ENCODE measurements at places on chromosomes 16 and 17.

DNA sequence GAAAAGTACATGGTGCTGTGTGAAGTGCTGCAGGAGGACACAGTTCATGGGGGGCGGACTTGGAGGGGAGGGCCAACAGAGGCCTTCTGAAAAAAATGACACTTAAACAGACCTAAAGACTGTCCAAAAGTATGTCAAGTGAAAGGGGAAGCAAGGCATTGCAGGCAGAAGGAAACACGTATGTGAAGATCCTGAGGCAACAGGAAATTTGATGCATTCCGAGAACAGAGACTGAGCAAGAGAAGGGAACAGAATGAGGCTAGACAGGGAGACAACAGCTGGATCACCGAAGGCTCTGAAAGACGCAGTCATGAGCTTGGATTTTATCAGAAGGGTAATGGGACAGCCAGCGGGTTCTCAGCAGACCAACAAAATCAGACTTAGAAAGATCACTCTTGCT lies 1.1 kb downstream of the IFT20 start:
- DNase-seq: no peak

DNA sequence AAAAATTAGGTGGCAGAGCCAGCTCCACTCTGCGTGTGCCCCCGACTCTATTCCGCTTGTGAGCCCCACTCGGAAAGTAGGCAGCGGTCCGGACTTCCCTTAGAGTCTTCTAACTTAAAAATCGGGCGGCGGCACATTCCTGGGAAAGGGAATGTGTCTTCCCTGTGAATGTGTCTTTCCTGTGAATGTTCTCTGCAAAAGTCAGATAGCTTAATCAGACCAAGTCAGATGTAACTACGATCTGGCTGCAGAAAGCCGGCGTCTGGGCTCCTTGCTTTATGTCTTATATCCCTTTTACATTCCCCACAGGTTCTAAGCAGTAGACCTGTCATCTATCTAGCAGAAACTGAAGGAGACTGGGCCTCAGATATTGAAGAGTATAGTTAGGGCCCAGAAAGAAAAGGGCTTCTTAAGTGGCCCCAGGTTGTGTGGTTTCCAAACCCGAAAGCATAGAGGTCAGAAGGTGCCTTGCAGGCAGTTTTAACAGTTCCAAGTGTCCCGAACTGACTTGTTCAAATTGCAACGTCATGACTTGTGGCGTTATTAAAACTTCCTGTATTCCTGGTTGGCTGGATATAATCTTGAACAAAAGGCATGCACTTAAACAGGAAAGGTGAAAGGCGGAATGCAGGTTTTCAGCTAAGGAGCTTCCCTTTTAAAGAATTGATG lies 601 bp downstream of the PHKB start:
- DNase-seq: peak; percentile 12

DNA sequence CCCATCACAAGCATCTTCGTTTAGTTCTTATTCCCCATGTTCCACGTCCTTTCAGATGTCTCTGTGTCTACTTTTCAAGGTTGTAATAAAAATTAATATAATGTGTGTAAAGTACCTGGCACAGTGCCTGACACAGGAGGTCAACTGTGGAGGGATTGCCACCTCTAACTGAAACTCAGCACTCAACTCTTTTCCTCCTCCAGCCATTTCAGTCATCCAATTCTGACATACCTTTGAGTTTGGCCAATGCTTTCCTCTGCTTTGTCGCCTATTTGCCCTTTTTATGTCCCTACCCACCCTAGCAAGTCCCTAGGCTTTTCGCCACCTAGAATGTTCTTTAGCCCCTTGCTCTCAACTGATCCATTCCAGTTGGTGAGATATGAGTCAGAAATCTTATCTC lies 1.6 kb downstream of the UBE2Z start:
- DNase-seq: no peak

DNA sequence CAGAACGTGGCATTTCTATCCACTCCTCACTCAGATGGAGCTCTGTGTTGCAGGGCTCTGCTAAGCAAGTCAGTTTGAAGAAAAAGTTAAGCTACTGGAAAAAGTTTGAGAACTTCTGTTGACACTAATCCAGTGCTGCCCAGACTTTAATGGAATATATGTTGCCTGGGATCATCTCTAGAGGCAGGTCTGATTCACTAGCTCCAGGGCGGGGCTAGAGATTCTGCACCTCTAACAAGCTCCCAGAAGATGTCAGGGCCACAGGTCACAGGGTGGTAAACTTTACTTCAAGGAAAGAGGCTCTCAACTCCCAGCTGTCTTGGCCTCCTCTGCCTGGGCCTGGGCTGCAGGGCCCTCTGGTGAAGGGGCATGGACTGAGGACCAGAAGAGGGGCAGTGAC lies 6.8 kb downstream of the TTYH2 start:
- no peak for DNase-seq

DNA sequence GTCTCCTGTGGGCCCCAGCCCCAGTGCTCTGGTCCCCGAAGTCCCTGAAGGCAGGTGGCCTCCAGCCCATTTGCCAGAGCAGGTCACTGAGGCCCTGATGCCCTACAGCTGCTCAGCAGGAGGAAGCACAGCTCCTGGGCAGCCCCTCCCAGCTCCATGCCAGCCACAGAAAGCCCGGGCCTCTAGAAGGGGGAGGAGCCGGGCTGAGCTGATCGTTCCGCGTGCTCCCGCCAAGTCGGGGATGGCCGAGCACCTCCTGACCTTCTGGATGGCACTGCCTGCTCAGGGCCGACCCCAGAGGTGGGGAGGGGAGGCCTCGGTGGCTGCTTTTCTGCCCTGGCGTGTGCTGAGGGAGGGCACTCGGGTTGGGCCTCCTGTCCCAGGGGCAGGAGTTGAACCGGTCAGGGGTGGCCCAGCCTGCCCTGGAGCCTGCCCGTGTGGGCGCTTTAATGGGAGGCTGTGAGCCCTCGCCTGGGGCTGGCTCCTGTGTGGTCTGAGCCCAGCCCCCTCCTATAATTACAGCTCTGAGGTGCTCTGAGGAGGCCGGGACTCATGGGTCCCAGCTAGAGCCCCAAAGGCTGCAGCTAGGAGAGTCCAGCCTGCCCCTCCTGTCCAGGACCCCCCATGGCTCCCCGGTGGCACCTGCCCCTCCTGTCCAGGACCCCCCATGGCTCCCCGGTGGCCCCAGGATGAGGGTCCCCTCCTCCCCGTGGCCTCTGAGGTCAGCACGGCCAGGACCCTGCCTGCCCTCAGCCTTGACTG lies 29.7 kb downstream of the ZFPM1 start:
- no peak for DNase-seq

- no peak for DNase-seq
Observed at GRCh38 chr17:65660947-65661346, 99.5 kb upstream of the AXIN2 start.

DNA sequence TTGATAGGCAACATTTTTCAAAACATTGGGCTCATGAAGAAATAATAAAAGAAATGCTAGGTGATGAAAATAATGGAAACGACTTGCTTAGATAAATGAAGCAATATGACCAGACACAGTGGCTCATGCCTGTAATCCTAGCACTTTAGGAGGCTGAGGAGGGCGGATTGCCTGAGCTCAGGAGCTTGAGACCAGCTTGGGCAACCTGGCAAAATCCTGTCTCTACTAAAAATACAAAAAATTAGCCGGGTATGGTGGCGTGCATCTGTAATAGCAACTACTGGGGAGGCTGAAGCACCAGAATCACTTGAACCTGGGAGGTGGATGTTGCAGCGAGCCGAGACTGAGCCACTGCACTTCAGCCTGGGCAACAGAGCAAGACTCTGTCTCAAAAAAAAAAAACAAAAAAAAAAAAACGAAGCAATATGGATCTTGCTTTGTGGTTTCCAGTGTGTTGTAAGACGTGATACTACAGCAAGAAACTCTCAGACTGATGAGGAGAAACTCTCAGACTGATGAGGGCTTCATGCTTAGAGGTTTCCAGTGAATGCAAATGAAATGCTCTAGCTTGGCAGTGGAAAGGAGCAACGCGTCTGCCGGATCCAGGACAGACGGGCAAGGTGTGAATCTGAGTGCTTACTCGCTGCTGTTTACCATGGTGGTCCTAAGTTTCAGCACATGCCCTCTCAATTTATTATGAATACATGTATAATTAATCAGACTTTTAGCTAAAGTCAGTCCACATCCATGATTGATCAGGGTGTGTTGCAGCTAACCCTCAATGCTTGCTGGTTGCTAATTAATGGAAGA lies 11.5 kb upstream of the IGF2BP1 start:
- no peak for DNase-seq

DNA sequence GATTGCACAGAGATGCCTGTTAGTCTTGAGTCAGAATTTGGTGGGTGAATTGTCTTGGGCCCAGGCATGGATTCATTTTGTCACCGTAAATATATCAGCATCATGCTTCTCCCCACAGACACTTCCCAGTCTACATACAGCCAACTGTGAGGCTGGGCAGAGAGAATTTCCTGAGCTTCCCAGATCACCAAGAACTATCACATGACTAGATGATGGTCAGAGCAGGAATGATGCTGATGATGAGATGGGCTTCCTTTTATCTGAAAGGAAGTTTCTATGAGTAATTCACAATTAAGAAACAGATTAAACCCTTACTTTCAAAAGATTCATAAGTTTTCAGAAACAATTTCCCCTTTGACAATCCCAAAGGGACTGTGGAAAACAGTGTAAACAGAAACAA lies 323 bp upstream of the KRTAP9-9 start:
- no peak for DNase-seq

DNA sequence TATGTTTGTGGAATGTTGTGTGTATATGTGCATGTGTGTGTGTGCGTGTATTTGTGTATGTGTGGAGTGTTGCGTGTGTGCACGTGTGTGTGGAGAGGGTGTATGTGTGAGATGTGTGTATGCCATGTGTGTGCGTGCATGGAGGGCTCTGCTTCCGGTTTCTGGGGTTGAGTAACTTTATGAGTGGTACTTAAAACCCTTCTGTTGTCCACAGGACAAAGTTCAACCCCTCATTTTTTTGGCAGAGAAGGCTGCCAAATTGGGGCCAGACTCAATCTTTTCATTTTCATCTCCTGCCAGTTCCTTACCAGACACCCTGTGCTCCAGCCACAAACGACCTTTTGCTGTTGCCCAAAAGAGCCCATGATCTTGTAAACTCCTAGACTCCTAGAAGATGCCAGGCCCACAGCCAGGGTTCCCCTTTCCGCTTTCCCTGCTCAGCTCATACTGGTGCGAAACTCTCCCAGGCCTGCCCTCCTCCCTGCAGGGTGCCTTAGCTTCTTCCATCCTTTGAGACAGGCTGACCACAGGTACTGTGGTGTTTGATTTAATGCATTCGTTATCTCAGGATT lies 100.2 kb downstream of the CMIP start:
- no peak for DNase-seq

GRCh38 chr17:50311483-50311882 lies 34.4 kb upstream of the XYLT2 start:
- DNase-seq: no peak

DNA sequence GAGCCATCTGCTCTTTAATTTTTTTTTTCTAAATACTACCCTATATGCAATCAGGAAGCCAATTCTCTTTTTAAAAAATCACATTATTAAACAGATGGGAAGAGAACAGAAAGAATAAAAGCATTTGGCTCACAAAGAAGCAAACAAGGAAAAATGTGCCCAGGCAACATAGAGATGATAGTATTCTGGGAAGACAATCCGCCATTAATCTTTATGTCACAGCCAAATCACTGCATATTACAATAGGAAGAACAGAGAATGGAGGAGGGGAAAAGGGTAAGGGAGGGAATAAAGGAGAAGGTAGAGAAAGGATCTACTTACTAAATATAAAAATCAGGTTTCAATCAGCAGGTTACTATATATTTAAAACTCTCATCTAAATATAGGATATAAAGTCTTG lies 34.3 kb downstream of the STAT5B start:
- DNase-seq: no peak

DNA sequence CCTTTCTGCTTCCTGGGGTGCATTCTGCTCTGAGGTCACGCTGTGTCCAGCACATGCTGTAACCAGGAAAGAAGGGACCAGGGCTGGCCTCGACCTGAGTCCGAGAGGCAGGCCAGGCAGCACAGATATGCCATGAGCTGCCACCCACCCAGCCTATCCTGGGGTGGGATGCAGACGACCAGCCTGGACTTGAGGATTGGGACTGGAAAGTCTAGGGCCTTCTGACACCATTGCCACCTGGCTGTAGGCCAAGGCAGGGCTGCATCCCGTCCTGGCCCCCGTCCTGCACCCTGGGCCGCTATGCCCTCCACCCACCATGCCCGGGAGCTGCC lies 14.3 kb downstream of the ENGASE start:
- DNase-seq: no peak

DNA sequence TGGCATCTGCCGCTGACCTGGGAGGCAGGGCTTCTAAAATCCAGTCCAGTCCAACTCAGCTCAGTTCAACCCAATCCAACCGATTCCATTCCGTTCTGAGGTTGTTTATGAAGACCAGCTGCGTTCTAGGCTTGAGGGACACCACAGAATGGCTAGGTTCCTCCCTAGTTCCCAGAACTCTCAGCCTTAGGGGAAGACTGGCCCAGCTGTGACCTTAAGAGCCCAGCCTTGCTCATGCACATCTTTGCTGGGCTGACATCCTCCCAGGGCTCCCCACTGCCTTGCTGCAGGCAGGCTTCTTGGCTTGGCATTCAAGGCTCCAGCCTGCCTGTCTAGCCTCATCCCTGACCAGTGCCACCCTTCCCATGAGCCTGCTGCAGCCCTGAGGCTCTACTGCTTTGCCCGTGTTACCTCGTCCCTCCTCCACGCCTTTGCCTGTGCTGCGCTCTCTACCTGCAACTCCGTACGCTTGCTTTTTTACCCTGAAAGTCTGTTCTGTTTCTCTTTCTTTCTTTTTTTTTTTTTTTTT lies 7.9 kb downstream of the SLC12A3 start:
- DNase-seq: no peak

DNA sequence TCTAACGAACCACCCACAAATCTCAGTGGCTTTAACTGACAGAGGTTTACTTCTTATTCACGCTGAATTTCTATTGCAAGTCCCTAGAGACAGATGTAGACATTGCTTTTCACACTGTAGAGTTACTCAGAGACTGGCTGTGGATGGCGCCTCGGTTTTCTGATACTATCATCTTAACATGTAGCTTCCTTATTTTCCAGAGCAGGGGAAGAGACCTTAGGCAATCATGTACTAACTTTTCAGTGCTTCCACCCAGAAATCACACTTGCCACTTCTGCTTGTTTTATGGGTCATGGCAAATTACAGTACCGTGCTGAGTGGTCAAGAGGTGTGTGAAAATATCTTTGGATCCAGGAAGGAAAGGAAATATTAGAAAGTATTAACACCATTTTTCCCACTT lies 65.4 kb downstream of the MAF start:
- DNase-seq: no peak

DNA sequence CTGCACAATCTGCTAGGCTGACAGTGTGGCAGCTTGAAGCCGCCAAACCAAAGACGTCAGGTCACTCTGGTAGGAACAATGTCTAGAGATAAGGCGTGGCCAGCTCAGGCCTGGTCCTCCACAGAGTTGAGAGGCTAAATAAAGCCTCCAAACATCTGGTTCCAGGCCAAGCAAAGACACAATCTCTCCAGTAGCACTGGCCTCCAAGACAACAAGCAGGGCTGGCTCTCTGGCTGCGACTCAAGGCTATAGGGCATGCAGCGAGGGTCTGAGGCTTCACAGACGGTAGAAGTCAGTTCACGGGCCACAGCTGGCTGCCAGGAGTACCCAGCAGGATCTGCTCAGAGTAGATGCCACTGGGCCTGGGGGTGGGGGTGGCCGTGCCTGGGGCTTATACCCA lies 75.6 kb downstream of the ABR start:
- no peak for DNase-seq

- DNase-seq: no peak
Observed at GRCh38 chr17:15177343-15177742, 87.8 kb downstream of the PMP22 start.

GRCh38 chr16:75486014-75486675 lies 9.1 kb downstream of the CHST6 start:
- DNase-seq: no peak
